WTC11 (cell line): ENCODE measurements at places on chromosomes 6 and 20.

DNA sequence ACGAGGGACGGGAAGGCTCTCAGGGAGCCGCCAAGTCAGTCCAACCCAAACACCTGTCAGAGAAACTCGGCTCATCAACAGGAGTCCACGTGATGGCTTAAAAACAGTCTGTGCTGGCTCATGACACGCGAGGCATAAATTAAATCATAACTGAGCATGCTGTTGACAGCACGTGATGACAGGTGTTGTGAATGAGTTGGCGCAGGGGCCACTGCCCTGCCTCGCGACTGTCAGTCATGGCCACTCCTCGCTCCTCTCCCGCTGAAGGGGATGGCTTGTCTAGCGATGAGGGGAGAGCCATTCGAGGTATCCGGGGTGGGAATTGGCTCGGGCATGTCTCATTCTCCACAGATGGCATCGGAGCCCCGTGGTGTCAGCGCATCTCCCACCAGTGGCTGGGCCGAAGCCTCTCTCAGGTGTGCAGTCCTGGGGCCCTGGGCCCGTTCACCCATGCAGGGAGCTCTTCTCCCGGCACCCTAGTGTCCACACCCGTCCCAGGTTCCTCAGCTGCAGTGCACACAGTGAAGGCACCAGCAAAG, 313.3 kb downstream of the BMP7 start:
- DNase-seq, result no peak

DNA sequence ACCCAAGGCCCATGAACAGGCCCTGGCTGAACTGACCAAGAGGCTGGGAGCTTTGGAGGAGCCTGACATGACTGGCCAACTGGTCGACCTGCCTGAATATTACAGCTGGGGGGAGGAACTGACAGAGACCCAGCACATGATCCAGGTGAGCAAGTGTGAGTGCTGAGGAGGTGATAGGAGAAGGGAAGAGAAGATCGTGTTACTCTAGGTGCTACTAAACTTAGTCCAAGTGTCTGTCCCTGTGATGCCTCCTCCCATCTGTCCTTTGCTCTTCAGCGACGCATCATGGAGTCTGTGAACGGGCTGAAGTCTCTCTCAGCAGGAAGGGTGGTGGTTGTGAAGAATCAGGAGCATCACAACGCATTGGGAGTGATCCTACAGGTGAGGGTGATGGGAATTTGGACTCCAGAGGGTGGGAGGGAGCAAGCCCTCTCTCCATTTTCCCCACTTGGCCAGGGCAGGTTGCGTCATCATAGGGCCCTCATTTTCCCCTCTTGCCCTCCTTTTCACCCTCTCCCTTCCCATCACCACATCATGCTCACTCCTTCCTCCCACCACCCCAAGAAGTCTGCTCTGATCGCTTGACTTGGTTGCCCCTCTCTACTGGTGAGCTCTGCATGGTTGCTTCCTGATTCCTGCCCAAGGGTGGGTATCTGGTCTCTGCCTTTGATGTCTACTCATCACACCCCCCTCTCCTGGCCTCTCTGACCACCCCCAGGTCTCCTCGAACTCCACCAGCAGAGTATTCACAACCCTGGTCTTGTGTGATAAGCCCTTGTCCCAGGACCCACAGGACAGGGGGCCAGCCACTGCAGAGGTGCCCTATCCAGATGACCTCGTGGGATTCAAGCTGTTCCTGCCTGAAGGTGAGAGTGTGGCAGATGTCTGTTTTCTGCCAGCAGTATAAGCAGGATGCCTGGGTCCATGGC, 4.7 kb downstream of the DXO start:
- DNase-seq, result no peak

DNA sequence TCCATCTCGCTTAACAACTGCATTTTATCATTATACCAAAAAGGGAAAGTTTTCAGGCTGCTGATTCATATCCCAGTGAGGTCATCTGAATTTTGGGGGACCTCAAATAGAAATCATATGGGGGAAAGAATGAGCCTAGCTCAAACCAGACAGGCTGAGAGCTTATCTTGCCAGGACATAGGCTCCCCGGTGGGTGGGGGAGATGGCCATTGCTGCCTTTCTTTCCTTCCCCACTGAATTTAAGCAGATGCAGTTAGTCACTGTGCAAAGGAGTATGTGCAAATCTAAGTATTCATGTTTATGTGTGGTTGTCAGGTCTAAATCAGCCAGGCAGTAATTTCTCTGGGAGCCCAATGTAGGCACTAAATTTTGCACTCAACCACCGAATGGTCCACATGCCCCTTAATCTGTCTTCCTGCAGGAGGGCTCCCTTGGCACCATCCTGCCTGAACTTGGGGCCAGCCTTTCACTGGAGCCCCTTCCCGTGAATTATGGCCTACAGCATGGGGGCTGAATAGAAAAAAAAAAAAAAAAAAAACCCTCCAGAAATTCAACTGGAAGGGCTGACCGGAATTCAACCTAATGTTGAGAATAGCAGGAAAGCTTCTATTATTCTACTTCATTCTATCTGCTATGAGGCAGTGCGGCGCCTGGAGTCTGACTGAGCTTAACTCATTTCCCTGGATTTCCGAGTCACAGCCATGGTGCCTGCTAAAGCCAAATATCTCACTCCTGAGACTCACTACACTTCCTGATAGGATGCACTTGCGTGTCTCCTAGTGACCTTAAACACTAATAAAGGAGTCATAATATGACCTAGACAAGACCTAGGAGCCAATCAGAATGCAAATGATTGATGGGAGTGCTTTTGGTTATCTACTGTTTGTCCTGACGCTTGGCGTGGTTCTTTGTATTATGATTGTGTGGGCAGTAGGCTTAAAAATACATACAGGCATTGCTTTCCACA, 161.5 kb upstream of the HEY2 start:
- DNase-seq, result no peak

- no peak for DNase-seq
These were observed 2.3 kb upstream of the LYRM2 start for GRCh38 chr6:89640804-89641203.

DNA sequence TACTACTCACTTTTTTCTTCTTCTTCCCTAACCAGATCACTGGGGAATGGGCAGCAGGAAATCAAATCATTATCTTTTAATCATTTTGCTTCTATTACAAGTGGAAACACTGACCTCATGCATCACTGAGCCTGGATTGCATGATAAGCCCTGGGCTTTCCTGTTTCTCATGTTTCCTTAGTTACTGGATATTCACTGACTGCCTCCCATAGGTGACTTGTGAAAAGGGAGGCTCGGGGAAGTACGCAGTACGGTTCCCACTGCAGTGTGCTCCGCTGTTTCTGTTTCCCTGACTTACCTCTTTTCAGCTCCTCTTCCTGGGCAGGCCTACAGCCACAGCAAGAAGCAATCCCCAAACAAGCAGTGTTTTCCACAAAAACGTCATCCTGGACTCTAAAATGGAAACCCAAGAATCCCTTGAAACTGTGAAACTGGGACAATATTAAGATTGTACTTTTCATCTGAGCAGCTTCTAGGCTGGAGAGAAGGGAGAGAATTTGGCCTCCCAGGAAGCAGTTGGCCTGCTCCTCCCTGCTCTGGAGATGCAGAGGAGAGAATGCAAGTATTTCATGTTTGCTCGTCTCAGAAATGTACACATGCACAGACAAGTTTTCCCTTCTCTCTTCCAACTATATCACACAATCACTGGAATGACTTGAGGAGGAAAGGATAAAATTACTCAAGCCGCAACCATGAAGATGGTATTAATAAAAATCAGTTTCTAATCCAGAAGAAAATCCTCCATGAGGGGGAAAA, 13.1 kb downstream of the BTNL2 start:
- no peak for DNase-seq

- DNase-seq, result peak; percentile 8
These were observed 16.1 kb downstream of the TAF4 start for GRCh38 chr20:62049342-62050165.

- peak; percentile 54 for DNase-seq
These were observed 789 bp downstream of the CCND3 start for GRCh38 chr6:41940759-41941279.

DNA sequence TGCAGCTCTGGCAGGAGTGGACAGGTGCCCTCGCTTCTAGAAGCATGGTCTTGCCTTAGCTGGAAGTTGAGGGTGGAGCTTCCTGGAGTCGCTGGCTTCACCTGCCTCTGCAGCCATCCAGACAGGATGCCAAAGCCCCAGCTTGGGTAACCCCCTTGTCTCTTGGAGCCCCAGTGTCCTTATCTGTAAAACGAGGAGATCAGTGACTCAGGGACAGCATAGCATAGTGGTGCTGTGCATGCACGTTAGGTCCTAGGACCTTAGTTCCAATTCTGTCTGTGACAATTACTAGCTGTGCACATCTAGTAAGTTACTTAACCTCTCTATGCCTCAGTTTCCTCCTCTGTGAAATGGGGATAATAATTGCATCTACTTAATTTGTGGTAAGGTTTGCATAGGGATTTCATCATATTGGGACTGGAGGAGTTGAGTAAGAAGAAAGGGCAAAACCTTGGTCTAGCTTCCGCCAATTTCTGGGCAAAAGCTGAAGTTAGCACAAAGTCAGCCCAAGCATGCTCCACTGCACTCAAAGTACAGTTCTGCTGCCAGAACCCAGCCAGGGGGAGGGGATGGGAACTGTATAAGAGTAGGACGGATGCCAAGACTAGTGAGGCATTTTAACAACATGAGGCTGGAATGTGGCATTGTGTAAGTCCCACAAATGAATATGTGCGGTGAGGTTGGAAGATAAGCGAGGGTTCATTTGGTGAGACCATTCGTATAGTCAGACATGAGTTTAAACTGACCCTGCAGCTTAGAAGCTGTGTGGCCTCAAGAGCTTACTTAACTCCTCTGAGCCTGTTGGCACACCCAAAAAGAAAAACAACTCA, 24.5 kb downstream of the TOX2 start:
- DNase-seq, result no peak

GRCh38 chr6:168432196-168432595, 8.8 kb upstream of the SMOC2 start:
- DNase-seq, result no peak

DNA sequence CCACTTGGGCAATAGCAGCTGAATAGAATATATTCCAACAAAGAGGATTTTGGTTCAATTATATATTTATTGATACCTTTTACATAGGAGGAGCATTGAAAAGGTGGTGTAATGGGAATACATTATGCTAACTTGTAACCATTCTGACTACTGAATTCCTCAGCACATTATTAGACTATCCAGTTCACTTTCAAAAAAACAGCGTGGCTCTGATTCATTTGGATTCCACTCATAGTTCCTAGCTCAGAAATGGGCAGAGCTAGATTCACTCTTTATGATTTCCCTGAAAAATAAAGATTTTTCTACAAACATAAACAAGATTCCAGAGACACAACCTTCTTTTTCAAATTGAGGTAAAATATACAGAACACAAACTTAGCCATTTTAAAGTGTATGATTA, 9.2 kb upstream of the TRERF1 start:
- DNase-seq, result no peak

GRCh38 chr20:15674253-15675060, 898.8 kb downstream of the KIF16B start:
- no peak for DNase-seq

- peak; percentile 55 for DNase-seq
These were observed 12.0 kb downstream of the CD83 start for GRCh38 chr6:14129575-14129974.

GRCh38 chr20:6295867-6296256, 173.0 kb upstream of the FERMT1 start:
- no peak for DNase-seq

GRCh38 chr20:59939052-59939878, 840 bp downstream of the PPP1R3D start:
- DNase-seq, result peak; percentile 43

DNA sequence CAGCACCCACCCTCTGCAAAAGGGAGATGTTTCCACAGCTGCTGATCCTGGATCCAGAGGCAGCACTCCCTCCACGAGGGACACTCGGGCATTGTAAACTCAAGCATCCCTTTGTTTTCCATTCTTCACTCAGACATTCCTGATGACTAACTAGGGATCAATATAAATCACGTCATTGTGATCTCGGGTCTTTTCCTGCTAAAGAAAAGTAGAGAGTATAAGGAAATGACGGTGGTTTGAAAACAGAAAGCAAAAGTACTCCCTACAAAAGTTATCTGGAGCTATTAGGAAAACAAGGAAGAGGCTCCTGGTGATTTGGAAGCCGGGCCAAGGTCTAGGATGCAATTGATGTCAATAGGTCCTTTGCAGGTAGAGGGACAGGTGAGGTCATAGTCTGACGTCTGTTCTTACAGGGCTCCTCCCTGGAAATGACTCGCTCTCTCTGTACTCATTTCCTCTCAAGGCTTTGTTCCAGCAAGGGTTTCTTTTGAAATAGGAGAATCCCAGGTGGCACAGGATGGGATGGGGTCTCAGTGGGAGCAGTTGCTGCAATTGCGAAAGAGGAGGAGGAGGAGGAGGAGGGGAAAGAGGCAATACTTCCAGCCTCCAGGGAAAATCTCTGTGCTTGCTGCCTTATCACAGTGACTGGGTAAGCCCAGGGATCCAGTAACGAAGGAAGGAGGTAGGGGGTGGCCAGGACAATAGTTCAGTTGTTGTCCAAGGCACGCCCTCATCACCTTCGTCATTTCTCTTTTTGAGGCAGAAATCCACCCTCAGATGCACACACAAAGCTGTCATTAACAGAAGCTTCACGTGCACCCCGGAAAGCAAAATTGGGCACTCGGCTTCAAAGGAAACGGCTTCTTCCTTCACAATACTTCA, 222.8 kb downstream of the LY86 start:
- DNase-seq, result peak; percentile 21

DNA sequence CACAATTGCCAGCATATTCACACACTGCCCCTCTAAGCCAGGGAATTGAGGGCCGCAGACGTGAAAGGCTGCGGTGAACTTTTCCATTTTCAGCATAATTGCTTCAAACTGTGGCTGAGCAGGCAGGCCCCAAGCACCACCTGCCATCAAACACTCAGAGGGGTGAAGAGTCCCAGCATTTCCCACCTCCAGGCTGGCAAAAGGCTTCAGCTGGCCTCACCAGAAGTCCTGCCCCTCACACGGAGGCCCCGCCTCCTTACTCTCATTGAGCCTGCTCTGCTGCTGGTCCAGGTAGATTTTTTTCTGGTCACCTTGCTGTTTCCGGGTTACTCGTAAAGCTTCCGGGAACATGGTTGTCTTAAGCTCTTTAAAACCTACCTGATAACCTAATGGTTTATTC, 52.0 kb upstream of the PRELID3B start:
- DNase-seq, result peak; percentile 44

GRCh38 chr6:90044833-90045381, 150.6 kb downstream of the GJA10 start:
- DNase-seq, result no peak

DNA sequence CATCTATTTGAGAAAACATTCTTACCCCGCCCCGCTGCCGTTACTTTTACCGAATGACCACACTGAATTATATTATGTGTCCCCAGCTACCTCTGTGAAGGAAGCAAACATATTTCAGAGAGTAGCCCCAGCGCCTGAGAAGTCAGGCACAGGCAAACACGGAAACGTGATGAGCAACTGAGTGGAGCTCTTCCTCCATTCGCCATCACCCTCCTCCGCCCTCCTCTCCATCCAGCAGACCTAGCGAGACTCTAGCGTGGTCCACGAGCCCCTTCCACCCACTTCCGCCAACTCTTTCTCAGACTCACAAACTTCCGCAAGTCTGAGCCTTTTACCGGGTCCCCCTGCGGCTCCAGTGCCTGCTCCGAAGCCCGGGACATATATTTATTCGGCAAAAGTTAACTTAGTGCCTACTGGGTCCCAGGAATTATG, 582 bp downstream of the SNRPB start:
- no peak for DNase-seq

GRCh38 chr20:9408422-9409300, 105.7 kb upstream of the LAMP5 start:
- no peak for DNase-seq
